K562 (cell line): ENCODE measurements at places on chromosomes 11 and 22.

DNA sequence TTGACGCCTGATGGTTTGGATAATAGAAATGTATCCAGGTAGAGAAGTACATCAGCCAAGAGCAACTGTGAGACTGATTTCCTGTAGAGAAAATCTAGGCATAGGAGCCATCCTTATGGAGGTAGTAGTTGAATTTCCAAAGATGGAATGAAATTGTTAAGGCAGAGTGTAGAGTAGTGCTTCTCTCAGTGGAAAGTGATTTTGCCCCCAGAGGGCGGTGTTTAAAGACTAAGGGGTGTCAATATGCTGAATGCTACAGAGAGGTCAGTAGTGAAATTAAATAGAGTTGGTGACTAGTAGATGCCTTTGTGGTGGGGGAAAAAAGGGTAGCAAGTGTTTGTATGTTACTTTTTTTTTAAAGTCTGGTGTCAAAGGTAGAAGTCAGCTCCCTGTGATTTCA lies 54.5 kb downstream of the TRIM44 start:
- DNase-seq = no peak

DNA sequence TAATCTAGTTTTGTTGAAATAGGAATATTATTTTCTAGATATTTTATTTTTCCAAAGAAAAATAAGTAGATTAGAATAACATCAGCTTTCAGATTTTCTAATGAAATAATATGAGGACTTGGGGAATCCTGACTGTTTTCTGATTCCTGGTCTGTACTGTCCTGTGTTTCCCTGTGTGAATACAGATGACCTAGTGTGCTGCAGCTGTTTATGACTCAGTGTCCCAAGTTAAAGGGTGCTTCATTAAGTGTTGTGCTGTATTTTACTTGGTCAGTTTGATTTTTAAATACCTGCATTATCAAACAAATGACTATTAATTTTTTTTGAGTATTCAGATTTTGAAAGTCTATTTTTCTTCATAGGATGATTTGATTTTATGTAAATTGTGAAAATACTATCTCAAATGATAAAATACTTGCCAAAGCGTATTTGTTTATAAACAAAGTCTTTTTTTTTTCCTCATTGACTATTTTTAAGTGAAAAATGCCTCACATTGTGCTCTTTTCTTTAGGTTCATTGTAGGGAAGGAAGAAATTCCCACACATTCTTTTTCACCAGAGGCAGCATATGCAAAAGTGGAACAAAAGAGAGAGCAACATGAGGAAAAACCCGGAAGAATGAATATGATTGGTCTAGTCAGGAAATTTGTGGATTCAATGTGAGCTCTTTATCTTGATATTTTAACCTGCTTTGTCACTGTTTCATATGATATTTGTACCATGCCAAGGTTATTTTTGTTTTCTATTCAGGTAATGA lies 264.2 kb downstream of the TMEM135 start:
- DNase-seq = no peak

- no peak for DNase-seq
These were observed 40.4 kb upstream of the AMPD3 start for GRCh38 chr11:10414659-10415058.

DNA sequence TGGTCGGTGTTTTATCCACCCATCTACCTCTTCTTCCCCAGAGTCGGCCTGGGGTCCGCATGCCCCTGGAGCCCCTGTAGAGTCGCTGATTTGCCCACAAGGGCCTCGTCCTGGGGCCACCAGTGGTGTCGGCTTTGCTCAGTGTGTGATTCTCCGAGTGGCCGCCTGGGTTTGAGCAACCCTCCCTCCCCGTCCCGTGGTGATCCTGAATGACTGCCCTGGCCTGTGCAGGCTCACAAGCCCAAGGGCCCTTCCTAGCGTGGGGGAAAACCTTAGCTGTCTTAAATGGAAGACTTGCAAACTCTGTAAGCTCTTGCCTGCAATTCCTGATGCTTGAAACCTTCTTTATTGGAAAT lies 128.3 kb downstream of the OSBP2 start:
- peak; percentile 25 for DNase-seq

DNA sequence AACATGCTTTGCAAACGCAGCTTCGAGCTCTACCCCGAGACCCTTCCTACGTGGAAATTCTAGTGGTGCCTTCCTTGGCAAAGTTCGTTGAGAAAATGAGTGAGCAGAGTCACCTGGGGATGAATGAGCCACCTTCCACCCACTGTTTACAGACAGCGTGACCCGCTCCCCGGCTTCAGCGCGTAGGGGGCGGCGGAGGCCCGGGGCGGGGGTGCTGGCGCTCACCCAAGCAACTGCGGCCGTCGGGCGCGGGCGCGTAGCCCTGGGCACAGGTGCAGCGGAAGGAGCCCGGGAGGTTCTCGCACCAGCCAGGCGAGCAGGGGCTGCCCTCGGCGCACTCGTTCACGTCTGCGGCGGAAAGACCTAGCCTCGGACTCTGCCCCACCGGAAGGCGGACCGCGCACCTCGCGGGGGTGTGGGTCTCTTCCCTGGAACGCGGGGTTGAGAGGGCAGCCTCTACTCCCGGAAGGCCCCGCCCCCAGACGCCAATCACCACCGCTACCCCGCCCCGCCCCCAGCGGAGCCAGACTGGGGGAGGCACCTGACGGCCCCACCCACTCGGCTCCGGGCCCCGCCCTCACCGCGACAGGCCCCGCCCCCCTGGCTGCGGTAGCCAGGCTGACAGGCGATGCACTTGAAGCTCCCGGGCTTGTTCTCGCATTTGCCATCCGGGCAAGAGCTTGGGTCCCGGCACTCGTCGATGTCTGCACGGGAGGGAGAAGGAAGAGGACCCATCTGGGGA lies 11.8 kb downstream of the LTBP3 start:
- DNase-seq = peak; percentile 97

GRCh38 chr22:38871360-38872171 lies 450 bp downstream of the CBX6 start:
- peak; percentile 18 for DNase-seq

- DNase-seq = no peak
These were observed 23.9 kb downstream of the UBASH3B start for GRCh38 chr11:122679466-122679865.

DNA sequence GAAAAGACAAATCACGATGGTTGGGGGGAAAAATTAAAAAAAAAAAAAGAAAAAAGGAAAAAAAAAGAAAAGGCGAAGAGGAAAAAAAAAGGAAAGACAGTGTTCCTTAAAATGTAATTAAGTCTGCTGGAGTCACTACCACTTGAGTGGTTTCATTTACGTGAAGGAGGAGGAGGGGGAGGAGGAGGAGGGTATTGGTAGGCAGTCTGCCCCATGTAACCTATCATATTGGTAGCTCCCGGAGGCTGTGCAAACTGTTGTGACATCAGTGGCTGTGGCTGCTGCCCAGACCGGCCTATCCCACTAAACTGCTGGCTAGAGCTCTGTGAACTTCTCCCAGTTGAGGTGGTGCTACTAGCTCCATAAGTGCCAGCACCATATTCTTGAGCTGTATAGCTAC lies 17.9 kb downstream of the KDELR3 start:
- DNase-seq = no peak

DNA sequence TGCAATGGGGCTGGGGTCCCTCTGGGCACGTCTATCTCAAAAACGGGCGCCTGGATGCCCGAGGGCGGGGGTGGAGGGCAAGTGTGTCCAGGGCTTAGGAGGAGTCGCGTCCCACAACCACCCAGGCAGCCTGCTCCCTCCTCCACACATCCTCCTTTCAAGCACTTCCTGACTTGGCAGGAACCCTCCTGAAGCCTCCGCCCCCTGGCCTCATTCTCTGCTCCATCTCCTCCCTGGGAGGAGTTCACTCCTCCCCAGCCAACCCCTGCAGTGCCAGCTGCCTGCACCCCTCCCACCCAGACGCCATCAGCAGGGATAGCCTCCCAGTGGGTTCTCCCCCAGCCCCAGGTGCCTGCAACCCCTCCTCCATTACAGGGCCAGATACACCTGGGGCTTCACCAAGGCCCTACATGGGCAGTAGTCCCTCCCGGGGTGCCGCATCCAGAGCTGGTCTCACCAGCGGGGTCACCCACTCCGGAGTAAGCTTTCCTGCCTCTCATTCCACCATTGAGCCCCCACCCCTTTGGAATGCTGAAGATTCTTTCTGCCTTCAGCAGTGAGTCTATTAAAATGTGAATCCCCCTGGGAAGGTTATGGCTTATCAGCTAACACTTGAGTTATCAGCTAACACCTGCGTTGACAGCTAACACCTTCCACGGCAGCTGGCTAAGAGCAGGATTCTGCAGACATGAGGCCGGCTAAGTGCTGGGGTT lies 24.4 kb downstream of the RTN4R start:
- DNase-seq = peak; percentile 89

DNA sequence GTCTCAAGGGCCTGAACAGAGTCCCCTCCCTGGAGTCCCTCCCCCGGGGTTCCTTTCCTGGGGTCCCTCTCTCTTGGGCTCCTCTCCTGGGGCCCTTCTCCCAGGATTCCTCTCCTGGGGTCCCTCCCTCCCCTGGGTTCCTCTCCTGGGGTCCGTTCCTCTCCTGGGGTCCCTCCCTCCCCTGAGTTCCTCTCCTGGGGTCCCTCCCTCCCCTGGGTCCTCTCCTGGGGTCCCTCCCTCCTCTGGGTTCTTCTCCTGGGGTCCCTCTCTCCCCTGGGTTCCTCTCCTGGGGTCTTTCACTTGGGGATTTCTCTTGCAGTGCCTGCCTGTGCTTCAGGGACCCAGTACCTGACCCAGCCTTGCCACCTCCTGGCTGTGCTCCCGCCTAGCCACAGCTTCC lies 386.1 kb downstream of the TBC1D22A start:
- DNase-seq = no peak

- no peak for DNase-seq
These were observed 50.0 kb downstream of the SBF2 start for GRCh38 chr11:10243896-10244575.

- DNase-seq = no peak
These were observed 68.5 kb downstream of the SPATA19 start for GRCh38 chr11:133776671-133777367.

DNA sequence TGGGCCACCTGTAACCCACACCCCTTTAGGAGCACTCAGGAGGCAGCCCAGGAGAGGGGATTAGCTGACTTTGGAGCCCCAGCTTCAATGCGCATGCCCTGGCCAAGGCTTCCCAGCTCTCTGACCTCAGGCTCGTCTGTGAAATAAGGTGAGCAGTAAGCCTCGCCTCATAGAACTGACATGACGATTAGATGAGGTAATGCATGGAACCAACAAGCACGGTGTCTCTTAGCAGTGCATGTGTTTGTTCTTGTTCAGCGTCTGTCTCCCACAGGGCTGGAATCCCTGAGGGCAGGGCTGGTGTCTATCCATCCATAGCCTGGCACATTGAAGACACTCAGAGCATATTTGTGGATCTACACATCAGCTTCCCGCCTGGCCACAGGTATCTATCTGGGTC lies 415.4 kb downstream of the MN1 start:
- DNase-seq = no peak

DNA sequence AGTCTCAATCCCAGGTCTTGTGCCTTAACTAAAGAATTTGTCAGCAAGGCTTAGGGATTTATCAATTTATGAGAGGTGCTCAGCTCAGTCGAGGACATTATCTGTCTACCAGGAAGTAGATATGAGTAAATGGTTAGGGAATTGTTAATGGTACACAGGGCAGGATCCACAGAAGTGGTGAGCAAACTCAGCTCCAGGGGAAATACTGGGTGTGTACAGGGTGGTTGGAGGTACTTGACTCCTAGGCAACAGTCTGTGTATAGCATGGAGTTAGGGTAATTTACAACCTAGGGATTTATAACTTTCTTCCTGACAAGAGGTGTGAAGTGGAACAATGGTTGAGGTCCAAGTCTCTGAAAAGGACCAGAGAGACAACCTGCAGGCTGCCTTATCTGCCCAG lies 123.4 kb upstream of the OR9Q1 start:
- DNase-seq = no peak

DNA sequence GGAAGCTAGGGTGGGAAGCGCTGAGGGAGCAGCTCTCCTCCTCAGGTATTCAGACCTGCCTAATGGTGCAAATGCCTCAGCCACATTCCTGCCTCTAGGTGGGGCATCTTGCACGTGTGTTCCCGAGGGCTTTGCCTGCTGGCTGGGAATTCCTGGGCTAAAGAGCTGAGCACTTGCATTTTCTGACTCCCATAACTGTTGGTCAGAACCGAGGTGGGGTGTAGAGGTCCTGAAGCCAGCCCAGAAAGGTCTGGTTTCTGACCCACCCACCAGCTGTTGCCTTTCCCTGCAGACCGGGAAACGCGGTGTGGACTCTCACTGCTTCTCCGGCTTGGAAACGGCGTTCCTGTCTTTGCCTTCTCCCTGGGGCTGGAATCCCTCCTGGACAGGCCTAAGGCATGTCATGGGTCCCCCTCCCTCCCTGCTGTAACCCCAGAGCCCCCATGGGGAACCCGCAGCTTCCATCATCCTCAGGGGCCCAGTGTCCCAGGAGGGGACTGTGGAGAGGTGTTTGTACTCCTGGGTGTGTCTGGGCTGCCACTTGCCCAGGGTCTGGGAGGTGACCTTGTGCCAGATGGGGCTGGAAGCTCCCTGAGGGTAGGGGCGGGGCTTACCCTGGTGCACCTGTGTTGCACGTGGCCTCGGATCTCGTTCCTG lies 24.0 kb upstream of the SMIM38 start:
- peak; percentile 59 for DNase-seq

DNA sequence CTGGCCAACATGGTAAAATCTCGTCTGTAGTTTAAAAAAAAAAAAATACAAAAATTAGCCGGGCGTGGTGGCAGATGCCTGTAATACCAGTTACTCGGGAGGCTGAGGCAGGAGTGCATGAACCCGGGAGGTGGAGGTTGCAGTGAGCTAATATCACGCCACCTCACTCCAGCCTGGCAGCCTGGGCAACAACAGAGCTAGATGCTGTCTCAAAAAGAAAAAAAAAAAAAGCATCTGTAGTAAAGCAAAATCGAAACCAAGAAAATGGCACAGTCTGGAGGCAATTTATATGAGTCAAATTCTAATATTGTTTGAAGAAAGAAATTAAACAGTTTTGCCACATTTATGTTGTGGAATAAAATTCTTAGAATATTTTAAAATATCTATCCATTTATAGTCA lies 365.0 kb upstream of the CHORDC1 start:
- no peak for DNase-seq

GRCh38 chr11:70448983-70449567 lies 50.7 kb downstream of the CTTN start:
- DNase-seq = peak; percentile 32

DNA sequence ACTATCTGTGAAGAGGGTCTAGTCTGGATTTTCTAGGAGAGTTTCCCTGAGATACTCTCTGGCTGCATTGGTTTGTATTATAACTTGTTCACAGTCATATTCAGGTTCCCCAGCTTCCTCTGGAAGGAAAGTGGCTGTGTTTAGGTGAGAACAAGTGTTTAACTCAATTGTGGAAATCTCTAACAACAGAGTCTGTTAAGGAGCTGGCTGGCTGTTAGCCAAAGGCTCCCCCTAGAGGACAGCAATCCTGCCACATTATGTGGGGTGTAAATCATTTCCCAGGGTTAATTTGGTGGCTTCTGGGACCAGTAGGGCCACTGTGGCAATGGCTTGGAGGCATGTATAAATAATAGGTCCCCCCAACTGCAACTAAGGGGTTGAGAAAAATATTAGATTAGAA lies 18.4 kb downstream of the MS4A6E start:
- DNase-seq = no peak

- DNase-seq = no peak
These were observed 335.7 kb upstream of the MPPED2 start for GRCh38 chr11:30921811-30922210.
